Stimulated activated CD8-positive, alpha-beta memory T cell treated with anti-CD3 and anti-CD28 coated beads, Interleukin-4, amount 100 ng/mL, for 1 hour (primary cell): ENCODE measurements at places on chromosomes 12 and 14.

DNA sequence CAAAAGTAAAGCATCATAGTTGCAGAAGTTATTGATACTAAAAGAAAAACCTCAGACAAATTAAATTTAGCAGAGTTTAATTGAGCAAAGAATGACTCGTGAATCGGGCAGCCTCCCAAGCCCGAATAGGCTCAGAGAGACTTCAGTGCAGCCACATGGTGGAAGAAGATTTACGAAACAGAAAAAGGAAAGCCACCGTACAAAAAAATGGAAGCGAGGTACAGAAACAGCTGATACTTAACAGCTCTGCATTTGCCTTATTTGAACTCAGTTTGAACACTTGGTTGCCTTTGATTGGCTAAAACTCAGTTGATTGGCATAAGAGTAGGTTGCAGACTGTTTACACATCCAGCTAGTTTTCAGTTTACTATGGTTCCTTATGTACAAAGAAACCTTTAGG, 12.9 kb downstream of the TTC9 start:
- DNase-seq, result no peak

GRCh38 chr12:104603545-104603973, 146.8 kb downstream of the CHST11 start:
- DNase-seq, result no peak

DNA sequence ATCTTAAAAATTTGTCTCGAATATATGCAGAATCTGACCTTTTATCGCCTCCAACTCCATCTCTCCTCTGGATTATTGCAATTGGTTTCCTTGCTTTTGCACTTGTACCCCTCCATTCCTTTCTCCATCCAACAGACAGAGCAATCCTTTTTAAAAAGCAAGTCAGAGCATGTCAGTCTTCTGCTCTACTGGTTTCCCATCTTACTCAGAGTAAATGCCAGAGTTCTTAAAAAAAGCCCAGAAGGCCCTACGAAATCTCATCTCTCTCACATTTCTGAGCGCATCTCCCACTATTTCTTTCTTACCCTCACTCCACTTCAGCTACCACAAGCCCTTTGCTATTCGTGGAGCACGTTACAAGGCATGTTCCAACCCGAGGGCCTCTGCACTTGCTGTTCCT, 236.9 kb upstream of the DDHD1 start:
- DNase-seq, result no peak

DNA sequence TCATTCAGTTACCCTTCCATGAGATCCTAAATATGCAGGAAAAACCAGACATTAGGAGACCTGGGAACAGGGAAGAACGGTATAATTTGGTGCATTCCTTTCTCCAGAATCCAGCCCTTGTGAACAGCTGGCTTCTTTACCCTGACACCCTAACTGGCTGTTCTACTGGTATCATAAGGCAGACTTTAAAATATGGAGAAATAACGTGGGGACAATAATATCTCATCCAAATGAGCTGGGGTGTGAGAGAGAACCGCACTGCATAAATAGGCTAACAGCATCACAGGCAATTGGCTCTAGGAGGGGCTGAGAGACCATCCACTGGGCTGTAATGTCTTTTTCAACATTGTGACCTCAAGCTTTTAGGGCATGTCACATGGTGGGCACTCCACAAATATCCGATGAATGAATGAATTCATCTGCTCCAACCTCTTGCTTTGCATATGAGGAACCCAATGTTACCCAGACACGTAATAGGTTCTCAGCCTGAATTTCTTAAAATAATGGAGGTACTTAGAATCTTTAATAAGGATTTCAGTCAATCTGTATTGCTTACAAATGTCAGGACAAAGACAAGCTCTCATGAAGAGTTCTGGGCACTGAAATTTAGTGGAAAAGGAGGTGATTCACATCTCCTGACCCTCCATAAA, 157.9 kb downstream of the SAMD4A start:
- DNase-seq, result no peak

DNA sequence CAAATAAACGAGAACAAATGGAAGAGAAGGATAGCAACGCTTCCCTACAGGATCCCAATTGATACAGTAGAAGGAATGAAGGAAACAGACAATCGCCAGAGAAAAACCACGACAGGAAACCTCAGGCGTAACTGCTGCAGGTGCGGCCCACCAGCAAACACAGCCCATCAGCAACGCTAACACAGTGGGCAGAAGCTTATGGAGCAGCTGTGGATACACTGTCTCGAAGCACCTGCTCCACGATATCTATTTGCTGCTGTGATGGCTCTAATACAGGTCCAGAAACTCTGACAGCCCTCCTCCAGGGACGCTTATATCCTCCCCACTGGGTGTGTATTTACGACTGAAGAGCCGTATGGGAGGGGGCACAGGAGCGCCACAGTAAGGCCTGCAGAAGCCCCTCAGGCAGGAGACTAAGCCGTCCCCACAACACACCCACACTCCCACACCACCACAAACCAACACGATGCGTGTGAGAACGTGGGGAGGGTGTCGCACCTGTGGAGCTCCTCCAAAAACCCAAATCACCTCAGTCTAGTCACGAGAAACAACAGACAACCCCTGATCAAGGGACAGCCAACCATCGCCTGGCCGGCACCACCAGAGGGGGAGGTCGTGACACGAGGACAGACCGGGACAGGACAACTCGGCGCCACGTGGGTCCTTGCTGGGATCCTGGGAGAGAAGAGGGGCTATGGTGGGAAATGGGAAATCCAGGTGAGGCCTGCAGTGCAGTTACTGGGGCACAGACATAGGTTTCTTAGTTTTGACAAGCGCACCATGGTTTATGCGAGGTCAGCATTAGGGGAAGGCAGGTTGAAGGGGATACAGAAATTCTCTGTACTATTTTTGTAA, 24.0 kb downstream of the POLE start:
- no peak for DNase-seq

- DNase-seq, result no peak
These were observed 241.5 kb downstream of the SNAPC1 start for GRCh38 chr14:62003701-62004100.

DNA sequence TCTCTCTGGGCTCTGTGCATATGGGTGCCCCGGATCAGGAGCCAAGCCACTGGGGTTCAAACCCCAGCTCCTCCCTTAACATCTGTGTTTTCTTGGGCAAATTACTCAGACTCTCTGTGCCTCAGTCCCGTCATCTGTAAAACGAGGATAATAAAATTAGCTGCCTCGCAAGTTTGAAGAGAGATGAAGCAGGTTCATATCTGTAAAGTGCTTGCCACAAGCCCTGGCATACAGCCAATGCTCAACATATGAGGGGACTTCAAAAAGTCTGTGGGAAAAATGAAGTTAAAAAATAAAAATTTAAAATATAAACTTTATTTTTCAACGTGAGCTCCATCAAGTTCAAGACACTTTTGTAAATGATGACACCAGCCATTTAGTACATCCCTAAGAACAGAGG, 276.7 kb downstream of the FOXN3 start:
- no peak for DNase-seq
